ENCODE measurements at places on chromosomes 4 and X.

DNA sequence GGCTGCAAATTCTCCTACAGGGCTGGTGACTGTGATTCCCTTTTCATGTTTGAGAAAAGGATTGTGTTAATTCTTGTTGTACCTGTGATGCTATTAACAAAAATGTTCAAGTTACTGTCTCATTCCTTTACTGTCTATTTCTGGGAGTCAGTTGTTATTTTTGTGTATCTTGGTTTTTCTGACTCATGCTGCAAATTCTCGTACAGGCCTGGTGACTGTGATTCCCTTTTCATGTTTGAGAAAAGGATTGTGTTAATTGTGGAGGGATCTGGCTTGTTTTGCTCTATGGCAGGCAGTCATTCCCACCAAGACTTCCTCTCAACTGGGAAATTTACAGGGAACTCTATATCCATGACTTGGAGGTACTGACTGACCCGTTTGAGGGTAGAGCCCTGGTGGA, 693.4 kb upstream of the INTU start:
- peak; percentile 43 for DNase-seq

- DNase-seq: no peak
Observed at GRCh38 chr4:2375427-2375826, 43.0 kb downstream of the ZFYVE28 start.

DNA sequence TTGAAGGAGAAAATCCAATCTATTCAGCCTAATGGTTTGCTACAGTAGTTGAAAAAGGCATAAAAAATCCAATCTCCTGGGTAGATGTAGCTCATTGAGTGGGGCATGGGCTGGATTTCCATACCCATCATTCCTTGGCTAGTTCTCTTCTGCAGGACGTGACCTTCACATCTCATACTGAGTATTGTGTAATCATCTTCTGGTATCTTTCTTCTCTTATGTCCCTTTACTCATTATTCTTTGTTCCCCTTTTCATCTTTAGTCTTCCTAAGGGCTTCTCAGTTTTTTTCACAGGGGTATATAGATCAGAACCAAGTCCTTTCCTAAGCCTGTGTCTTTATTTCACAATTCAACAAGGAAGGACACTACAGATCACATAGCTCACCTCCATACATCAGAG, 727.6 kb upstream of the MAGEB2 start:
- DNase-seq: no peak

GRCh38 chrX:152028579-152028978, 54.1 kb upstream of the GABRE start:
- no peak for DNase-seq

- no peak for DNase-seq
Observed at GRCh38 chrX:29491659-29492058, 723.7 kb upstream of the MAGEB2 start.

DNA sequence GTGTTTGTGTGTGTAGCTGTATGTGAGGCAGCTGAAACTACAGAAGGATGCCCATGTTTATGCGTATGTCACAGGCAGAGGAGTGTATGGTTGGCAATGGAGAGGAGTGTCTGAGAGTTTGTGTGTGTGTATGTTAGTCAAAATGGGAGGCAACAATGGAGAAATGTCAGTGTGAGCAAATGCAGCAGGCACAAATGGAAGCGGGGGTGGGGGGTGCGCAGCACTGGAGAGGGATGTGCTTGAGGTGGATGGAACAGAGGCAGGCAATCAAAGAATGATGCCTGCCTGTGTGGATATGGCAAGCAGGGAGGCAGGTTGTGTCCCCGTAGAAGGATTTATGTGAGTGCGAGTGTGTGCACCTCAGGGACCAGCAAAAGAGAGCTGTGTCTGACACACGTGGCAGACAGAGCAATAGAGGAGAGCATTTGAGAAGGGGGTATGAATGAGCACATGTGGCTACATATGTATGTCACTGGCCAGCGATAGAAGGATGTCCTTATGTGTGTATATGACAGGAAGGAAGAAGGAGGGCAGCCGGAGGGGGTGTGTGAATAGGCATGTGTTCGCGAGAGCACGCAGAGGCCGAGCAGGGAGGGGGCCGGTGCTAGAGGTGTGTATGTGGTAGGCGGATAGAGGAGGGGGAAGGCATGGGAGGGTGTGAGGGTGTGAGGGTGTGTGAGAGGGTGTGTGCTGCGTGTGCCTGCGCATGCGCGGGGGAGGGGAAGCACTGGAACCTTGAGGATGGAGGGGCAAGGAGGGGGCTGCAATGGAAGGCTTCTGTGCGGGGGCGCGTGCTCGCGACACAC, 1.1 kb downstream of the PJA1 start:
- DNase-seq: peak; percentile 31

DNA sequence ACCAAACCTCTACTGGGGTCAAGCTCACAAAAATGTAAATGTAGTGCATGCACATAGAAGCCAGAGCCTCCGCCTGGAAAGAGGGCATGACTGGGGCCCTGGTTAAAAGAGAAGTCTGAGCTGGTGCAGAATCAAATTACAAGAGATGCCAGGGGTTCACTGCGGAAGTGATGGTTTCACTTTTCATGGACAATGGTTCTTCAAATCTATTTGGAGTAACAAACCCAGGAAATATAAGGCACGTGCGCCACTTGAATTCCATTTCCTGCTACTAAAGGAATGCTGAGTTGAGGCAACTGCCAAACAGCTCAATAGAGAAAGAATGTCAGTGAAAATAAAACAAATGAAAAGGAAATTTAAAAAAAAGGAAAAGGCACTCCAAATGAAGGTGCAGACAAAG, 79.8 kb downstream of the FUNDC1 start:
- DNase-seq: peak; percentile 21

- peak; percentile 4 for DNase-seq
Observed at GRCh38 chrX:121307449-121307848, 260.0 kb downstream of the GLUD2 start.

GRCh38 chr4:16194214-16194613, 32.1 kb downstream of the TAPT1 start:
- peak; percentile 38 for DNase-seq

GRCh38 chr4:86048426-86048825, 311.4 kb downstream of the MAPK10 start:
- DNase-seq: peak; percentile 35

DNA sequence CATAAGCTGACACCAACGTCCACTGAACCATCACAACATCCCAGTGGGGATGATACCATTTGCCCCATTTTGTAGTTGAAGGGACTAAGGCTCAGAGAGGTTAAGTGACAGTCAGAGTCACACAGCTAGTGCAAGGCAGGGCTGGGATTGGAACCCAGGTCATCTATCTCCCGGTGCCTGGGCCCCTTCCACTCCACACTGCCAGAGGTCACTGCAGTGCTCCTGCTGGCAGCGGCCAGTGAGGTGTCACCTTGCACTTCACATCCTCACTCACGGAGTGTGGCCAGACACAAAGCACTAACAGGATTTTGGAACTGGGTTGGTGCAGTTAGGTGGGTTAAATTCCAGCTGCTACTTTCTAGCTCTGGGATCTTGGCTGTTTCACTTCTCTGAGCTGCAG, 118.7 kb downstream of the ENPP6 start:
- DNase-seq: no peak

GRCh38 chr4:139229534-139230039, 50.4 kb downstream of the MGARP start:
- DNase-seq: peak; percentile 54

All from AG08395 (cell line).